Fibroblast of skin of left quadriceps (primary cell): ENCODE measurements at places on chromosomes 13 and 19.

GRCh38 chr13:44093607-44094564 is 214.2 kb downstream of the LACC1 start:
- no peak for DNase-seq

- DNase-seq: no peak
These were observed 5.8 kb upstream of the TMC4 start for GRCh38 chr19:54178581-54179261.

DNA sequence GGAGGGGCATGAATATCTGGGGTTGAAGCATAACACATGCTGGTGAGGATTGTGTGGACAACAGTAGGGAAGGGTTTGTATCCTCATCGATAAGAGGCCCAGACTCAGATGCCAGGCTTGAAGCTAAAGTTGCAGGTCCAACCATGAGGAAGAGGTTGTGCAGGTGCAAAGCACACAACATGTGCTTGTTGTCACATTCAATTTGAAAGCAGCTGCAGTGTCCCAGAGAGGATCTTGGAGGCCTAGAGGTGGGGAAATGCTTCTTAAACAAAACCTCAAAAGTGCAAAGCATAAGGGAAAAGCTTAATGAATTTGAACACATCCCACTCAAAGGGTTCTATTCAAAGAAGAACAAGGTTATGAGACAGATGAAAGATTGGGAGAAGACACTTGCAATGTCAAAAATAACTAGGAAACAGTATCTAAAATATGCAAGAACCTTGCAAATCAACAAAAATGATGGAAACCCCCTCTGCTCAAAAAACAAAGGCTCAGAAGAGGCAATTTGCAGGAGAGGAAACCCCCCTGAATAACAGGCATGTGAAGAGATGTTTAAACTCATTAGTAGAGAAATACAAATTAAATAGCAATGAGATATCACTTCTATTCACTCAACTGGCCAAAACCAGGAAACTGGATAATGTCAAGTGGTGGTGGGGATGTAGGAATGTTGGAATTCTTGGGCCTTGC is 187.1 kb downstream of the KATNAL1 start:
- no peak for DNase-seq

GRCh38 chr19:53598361-53598760 is 33.4 kb upstream of the DPRX start:
- no peak for DNase-seq

DNA sequence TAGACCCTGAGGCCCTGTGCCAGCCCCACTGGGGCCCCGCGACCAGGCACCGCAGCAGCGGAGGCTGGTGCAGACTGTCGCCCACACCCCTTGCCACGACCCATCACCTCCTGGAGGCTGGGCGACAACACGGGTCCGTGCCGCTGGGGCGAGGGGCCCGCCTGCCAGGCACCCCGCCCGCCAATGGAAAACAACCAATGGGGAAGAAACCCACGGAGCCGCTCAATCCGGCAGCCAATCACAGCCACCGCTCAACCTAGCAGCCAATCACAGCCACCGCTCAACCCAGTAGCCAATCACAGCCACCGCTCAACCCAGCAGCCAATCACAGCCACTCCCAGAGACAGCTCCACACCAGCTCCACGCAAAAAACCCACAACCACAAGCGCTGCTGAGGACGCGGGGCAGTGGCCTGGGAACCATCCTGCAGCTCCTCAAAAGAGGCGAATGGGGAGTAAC is 29.7 kb downstream of the GPX4 start:
- DNase-seq: no peak

DNA sequence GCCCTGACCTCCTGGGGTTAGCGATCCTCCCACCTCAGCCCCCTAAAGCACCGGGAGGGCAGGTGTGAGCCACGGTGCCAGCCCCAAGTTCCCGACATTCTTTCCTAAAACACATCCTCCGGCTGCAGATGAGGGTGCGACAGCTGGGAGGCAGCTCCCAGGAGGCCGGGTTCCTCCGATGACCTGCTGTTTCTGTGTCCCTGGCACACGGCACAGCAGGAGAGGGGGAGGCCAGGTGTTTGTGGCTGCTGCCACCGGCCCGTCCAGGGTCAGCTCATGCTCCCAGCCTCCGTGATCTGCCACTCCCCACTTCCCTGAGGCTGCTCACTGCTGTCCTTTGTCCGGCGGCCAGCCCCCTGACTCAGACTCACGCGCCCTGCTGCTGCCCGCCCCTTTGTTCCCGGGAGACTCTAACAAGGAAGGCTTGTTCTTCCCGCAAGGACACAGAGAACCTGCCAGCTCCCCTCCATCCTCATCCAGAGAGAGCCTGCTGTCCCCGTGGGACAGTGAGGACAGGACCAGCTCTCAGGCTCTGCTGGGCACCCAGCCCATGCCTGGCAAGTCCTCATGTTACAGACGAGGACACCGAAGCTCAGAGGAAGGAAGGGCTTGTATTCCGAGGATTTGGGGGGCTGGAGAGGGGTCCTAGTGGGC is 10.6 kb upstream of the MADCAM1 start:
- no peak for DNase-seq

DNA sequence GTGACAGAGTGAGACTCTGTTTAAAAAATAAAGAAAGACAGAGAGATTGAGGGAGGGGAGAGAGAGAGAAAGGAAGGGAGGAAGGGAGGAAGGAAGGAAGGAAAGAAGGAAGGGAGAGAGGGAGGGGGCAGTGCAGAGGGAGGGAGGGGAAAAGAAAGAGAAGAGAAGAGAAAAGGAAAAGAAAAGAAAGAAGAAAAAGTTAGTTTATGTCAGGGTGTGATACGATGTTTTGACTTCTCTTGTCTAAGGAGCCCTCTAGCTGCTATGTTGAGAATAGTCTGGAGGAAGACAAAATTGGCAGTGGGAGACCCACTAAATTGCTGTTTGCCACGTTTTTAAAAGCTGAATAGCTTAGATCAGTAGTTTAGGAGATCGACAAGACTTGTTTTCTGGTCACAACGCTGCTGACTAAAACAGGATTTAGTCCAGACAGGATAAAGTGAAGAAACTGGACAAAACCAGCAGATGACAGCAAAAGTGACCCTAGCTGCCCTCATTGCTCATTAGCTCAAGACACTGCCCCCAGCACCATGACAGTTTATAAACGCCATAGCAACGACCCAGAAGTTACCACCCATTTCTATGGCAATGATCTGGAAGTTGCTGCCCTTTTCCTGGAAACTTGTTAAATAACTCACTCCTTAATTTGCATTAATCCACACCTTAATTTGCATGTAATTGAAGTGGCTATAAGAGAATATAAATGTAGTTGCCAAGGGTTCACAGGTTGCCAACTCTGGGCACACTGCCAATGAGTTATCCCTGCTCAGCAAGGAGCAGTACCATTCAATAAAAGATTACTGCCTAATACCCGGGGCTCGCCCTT is 11.1 kb downstream of the TEX101 start:
- no peak for DNase-seq

GRCh38 chr19:14786421-14786851 is 8.1 kb upstream of the ADGRE2 start:
- no peak for DNase-seq

- no peak for DNase-seq
These were observed 10.3 kb downstream of the TBCB start for GRCh38 chr19:36125557-36125956.

- DNase-seq: no peak
These were observed 62.7 kb downstream of the F2RL3 start for GRCh38 chr19:16951529-16951928.
